Stimulated activated naive CD4-positive, alpha-beta T cell treated with Interleukin-2 at 50 U/mL for 16 hours (primary cell): ENCODE measurements at places on chromosomes 2 and 18.

GRCh38 chr18:11523804-11524203, 85.6 kb upstream of the SLC35G4 start:
- DNase-seq = no peak

GRCh38 chr18:45412577-45412976, 202.7 kb upstream of the SLC14A2 start:
- no peak for DNase-seq

DNA sequence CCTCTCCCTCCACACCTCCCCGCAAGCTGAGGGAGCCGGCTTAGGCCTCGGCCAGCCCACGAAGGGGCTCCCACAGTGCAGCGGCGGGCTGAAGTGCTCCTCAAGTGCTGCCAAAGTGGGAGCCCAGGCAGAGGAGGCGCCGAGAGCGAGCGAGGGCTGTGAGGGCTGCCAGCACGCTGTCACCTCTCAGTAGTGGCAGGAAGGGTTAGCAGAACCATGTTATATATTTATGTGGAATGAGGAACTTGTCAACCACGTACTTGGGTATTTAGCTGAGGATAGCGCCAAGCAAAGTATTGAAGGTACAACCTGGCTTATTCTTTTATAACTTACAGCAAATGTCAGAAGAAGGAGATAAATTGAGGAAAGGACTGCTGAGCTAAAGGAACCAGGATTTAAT, 144.1 kb upstream of the MGAT5 start:
- no peak for DNase-seq

DNA sequence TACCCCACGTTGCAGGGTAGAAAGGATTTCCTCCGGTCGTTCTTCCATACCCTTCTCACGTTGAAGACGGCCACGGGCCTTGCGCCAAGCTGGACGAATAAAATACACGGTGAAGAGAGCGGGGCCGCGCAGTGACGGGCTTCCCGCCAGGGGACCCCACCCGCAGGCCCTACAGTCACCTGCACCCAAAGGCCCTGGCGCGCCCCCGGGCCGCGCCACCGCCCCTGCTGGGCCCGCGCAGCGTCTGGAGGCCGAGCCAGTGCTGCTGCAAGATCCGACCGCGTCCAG, 199 bp downstream of the FBXO15 start:
- no peak for DNase-seq

DNA sequence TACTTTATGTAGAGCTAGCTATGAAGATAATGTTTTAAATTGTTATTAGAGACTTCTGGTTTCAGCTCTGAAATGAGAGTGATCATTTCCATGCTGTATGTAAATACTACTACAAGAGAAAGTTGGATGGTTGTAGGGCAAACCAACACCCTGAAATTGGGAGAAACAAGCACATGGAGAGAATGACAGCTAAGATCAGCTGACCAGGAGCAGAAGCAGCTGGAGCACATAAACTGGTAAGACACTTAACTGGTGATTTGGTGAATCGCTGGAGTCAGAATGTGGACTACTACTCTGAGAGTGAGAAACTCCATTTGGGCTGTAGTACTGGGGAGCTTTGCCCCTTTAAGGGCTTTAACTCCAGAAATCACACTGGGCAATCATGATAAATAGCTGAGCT, 226.8 kb downstream of the RND3 start:
- DNase-seq = no peak

DNA sequence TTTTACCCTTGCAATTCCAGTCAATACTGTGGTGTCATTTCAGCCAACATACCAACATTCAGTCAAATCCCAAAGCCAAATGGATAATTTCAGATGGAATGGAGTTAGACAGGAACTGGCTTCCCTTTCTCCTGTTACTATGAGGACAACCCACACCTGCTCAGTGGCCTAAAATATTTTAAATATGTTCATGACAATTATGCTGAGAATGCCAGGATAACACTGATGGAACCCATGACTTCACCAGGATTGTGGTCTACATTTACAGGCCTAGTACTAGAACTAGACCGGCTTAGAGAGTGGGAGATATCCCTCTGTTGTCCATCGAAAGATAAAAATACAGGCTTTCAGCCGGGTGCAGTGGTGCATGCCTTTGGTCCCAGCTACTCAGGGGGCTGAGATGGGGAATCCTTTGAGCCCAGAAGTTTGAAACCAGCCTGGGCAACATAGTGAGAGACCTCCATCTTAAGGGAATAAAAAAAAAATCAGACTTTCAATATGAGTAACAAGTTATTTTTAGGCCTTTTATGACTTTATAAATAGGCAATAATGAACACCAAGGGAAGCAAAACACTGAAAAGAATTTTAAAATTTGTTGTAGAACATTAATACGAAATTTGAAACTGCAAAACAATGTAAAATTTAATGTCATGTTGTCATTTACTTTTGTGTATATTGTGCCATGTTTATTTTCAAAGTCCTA, 14.2 kb downstream of the GPATCH11 start:
- no peak for DNase-seq

GRCh38 chr18:47930199-47930930, at the start of gene SMAD2:
SMAD2 (minus strand) TSS chr18:47930659; CDS start chr18:47896756, 33,903 bp downstream.
- peak; percentile 81 for DNase-seq

DNA sequence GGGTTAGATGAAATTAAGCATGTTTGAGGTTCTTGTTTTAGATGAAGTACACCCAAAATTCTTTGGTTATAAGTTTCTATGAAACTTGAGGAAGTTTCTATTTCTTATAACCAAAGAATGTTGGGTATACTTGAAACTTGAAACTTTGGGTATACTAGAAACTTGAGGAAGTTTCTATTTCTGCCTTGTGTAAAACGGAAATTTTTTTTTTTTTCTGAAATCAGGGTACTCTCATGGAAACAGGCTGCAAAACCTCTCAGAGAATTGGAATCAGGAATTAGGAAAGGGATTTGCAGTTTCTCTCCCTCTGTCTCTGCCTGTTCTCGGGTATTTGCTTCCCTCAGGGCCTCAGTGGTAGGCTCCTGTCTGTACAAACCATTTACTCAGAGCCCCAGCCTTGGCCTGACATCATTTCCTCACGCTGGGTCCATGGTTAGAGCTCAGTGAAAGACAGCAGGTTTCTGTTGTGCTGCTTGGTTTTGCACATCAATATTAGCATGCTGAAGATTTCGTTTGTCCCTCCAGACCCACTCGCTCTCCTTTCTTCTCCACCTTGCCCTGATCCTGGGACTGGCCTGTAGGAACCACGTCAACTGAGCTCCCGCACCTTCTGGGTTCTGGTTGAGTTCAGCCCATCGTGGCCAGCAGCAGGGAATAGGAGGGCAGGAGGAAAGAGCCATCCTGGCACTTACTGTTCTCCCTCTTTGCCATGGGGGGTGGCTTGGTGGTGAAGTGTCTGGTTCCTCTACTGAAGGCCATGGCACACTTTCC, 106.4 kb downstream of the POLR1A start:
- no peak for DNase-seq

- no peak for DNase-seq
Observed at GRCh38 chr2:191927319-191927867, 80.5 kb upstream of the CAVIN2 start.

GRCh38 chr2:73324126-73324725, 30.9 kb upstream of the EGR4 start:
- no peak for DNase-seq
